Prostate gland (tissue), 2 donors: ENCODE measurements at places on chromosomes 5 and 9. TPM values are rescaled to one million over a fixed set of nuclear protein-coding genes. Genes with fewer than 3 reads are reported as not detected.

Gene SLC36A3
- 0.28 TPM for total RNA-seq

GRCh38 chr9:34599546-34599945 lies 10.0 kb upstream of the CNTFR start:
- H3K36me3 ChIP-seq, result no peaks in the 10 kb centered on the region
- H3K27ac ChIP-seq, result no peak overlapping the region
- H3K27me3 ChIP-seq, result no peaks in the 10 kb centered on the region
- no peak overlapping the region for H3K4me3 ChIP-seq

- no peaks in the 10 kb centered on the region for H3K36me3 ChIP-seq
- H3K4me1 ChIP-seq, result peaks cover 3% of the 10 kb centered on the region
- no peak for DNase-seq
- no peak overlapping the region for H3K4me3 ChIP-seq
Measured at GRCh38 chr5:68834491-68834981, 259.3 kb upstream of the SLC30A5 start.

DNA sequence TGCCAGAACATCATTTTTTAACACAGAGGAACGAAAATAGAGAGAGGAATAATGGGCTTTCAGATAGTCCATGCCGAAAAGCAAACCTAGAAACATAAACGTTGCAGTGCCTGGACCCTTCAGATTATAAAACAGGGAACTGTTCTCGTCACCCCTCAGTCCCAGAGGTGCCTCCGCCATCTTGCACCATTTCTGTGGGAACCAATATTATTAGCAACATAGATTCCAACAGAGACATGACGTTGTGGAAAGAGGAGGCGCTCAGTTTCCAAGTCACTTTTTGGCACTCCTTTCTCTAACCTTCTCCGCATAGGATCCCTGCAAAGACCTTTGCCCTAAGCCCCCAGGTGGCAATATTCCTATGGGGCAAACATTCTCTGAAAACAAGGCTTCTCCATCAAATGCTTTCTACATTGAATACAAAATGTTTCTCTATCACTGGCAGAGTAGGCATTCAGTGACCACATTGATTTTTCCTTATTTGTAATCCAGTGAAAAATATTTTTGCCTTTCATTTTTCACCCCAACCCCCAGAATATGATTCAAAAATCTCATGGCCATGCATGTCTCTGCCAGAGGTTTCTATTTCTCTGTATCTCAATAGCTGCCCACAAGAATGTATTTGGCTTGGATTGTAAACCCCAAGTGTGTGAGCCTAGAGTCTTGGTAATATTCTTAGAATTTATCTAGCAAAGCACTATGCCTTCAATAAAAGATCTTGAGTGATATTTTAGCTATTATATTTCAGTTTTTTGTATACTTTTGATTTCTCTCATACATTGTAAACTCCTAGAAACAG lies 500.8 kb upstream of the WWC1 start:
- H3K4me3 ChIP-seq, result no peak overlapping the region
- no peaks in the 10 kb centered on the region for H3K4me1 ChIP-seq
- H3K27ac ChIP-seq, result no peak overlapping the region
- no peak for DNase-seq

Gene SLC46A2
- total RNA-seq, result 0.80 TPM

Gene GABRG2
- not detected for total RNA-seq

DNA sequence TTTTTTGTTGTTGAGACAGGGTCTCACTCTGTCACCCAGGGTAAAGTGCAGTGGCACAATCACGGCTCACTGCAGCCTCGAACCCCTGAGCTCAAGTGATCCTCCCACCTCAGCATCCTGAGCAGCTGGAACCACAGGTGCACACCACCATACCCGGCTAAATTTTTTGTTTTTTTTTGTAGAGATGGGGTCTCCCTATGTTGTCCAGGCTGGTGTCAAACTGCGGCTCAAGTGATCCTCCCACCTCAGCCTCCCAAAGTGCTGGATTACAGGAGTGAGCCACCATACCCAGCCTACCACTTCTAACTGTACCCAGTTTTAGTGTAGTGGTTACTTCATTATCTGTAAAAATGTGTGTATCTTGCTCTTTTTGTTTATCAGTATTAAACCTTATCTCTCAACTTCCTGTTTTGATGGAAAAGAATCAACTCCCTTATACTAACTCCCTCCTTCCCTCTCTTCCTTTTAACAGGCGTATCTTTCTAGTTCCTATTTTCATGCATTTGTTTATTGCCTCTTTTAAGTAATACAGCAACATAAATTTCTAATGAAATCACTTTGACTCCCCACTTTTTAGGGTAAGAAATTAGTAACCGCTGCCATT lies 33.1 kb downstream of the GRAMD2B start:
- no peak for DNase-seq
- H3K27me3 ChIP-seq, result no peaks in the 10 kb centered on the region
- H3K4me3 ChIP-seq, result no peak overlapping the region
- H3K4me1 ChIP-seq, result peaks cover under 1% of the 10 kb centered on the region
- H3K36me3 ChIP-seq, result no peaks in the 10 kb centered on the region

- no peaks in the 10 kb centered on the region for H3K27me3 ChIP-seq
- no peaks in the 10 kb centered on the region for H3K36me3 ChIP-seq
- H3K4me1 ChIP-seq, result no peaks in the 10 kb centered on the region
- no peak overlapping the region for H3K27ac ChIP-seq
- no peak overlapping the region for H3K4me3 ChIP-seq
Measured at GRCh38 chr9:116693233-116693731, 6.2 kb downstream of the TRIM32 start.

Gene CCDC192
- not detected for total RNA-seq

Gene SV2C
- total RNA-seq, result 0.28 TPM

GRCh38 chr5:157387683-157388093 lies 72.3 kb upstream of the NIPAL4 start:
- H3K36me3 ChIP-seq, result no peaks in the 10 kb centered on the region
- H3K4me3 ChIP-seq, result no peak overlapping the region
- H3K27ac ChIP-seq, result peak overlapping the region; percentile 51
- DNase-seq, result no peak
- no peaks in the 10 kb centered on the region for H3K27me3 ChIP-seq

Gene CDKN2A
- total RNA-seq, result 4.5 TPM

DNA sequence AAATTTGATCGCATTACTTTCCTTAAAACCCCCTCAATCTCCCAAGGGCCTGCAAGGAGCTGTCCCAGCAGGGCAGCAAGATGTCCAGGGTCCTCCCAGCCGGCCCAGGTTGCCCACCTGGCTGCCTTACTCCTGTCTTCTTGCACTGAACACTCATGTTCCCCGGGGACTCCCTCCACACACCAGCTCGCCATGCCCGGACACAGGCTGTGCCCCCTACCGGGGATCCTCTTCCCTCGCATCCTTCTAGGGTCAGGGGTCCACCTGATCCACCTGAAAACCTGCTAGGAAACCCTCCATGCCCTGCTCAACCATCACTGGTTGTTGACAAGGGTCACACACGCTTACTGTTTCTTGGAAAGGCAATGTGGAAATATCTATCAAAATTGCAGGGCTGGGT lies 172.0 kb upstream of the MSX2 start:
- no peak overlapping the region for H3K4me3 ChIP-seq
- no peak for DNase-seq
- H3K27ac ChIP-seq, result no peak overlapping the region

DNA sequence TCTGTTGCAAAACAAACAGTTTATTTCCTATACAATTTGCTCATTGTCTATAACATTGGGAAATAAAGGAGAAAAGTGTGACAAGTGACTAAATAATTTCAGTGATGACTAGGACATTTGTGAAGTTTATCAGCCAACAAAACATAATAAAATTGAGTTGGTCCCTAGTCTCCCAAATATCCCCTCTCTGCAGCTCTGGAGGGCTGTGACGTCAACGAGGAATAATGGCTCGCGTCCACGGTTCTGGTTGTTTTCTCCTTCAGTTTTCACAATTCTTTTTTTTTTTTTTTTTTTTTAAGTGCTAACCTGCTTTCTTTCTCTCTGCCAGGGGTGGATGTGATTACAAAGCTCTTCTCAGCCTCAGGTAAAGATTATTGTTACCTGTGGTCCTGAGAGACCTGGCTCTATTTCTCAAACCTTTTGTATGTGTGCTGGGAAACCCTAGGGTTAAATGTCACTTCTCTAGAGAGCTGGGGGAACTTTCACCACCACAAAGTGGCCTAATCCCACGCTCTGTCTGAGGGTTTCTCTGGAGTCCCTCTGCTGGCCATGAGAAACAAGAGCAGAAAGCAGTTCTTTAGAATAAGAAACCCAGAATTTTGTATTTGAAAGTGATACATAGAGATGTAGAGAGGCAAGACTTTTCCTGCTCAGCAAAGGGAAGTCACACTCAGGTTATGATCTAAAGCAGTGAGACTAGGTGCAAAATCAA lies 36.2 kb upstream of the ANKRD55 start:
- H3K27ac ChIP-seq, result no peak overlapping the region
- H3K4me3 ChIP-seq, result no peak overlapping the region
- H3K36me3 ChIP-seq, result no peaks in the 10 kb centered on the region
- no peak for DNase-seq
- H3K4me1 ChIP-seq, result no peaks in the 10 kb centered on the region

GRCh38 chr5:160675988-160676387 lies 176.0 kb downstream of the ATP10B start:
- H3K27me3 ChIP-seq, result no peaks in the 10 kb centered on the region
- H3K4me3 ChIP-seq, result no peak overlapping the region
- no peaks in the 10 kb centered on the region for H3K4me1 ChIP-seq
- no peak overlapping the region for H3K27ac ChIP-seq
- H3K36me3 ChIP-seq, result no peaks in the 10 kb centered on the region

DNA sequence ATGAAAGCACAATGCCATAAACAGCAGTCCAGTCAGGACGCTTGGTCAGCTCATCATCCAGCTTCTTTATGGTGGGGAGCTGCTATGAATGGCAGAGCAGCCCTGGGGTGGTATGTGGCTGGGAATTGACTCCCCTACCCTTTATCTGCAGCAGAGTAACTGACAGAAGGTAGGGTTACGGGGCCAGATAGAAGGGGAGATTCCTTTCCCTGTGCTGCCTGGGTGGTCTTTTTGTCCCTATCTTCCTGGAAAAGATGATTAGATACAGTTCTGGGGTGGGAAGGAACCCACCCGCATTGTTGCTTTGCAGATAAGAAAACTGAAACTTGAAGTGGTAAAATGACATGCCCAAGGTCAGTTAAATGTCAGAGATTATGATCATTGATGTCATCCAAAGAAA lies 405.5 kb downstream of the ARHGEF28 start:
- DNase-seq, result no peak
- no peak overlapping the region for H3K4me3 ChIP-seq
- H3K27me3 ChIP-seq, result no peaks in the 10 kb centered on the region
- no peaks in the 10 kb centered on the region for H3K36me3 ChIP-seq
- no peak overlapping the region for H3K27ac ChIP-seq
- H3K4me1 ChIP-seq, result no peaks in the 10 kb centered on the region

- no peak overlapping the region for H3K27ac ChIP-seq
- no peaks in the 10 kb centered on the region for H3K27me3 ChIP-seq
- H3K36me3 ChIP-seq, result no peaks in the 10 kb centered on the region
- no peak for DNase-seq
Measured at GRCh38 chr5:160555581-160555970, 133.9 kb downstream of the PTTG1 start.

DNA sequence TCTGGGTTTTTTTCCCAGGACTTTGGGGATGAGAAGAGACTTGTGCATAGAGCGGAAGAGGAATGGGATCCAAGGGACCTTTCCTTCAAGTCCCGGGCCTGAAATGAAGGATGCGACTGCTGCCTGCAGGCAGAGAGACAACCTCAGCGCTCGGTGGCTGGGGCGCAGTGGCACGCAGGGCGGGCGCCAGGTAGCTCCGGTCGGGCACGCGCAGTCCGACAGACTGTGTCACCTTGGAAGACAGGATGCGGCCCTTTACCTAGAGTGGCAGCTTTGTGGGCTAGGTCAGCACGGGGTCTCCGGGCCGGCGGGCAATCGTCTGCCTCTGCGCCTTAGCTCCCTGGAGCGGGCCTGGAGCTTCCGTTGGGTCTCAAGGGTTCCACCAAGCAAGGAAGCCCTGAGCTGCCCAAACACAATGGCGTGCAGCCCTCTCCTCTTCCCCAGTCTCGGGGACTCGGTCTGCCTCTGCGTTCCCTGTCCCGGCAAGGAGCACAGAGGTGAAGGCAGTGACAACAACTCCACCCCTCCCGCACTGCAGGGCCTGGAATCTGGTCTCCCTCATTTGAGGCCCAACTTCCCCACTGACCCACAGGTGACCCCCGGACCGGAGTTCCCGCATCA lies 6.0 kb downstream of the BARX1 start:
- no peak for DNase-seq
- H3K27ac ChIP-seq, result no peak overlapping the region
- H3K4me3 ChIP-seq, result no peak overlapping the region
- H3K36me3 ChIP-seq, result no peaks in the 10 kb centered on the region
- peaks cover 60% of the 10 kb centered on the region for H3K27me3 ChIP-seq

Gene PCDHGC5
- total RNA-seq, result 0.96 TPM

- H3K4me3 ChIP-seq, result no peak overlapping the region
- H3K27me3 ChIP-seq, result no peaks in the 10 kb centered on the region
- H3K4me1 ChIP-seq, result no peaks in the 10 kb centered on the region
- H3K36me3 ChIP-seq, result no peaks in the 10 kb centered on the region
- H3K27ac ChIP-seq, result no peak overlapping the region
Measured at GRCh38 chr5:136423944-136424606, 58.7 kb upstream of the TRPC7 start.
